ENCODE measurements at places on chromosomes 13 and 19.

DNA sequence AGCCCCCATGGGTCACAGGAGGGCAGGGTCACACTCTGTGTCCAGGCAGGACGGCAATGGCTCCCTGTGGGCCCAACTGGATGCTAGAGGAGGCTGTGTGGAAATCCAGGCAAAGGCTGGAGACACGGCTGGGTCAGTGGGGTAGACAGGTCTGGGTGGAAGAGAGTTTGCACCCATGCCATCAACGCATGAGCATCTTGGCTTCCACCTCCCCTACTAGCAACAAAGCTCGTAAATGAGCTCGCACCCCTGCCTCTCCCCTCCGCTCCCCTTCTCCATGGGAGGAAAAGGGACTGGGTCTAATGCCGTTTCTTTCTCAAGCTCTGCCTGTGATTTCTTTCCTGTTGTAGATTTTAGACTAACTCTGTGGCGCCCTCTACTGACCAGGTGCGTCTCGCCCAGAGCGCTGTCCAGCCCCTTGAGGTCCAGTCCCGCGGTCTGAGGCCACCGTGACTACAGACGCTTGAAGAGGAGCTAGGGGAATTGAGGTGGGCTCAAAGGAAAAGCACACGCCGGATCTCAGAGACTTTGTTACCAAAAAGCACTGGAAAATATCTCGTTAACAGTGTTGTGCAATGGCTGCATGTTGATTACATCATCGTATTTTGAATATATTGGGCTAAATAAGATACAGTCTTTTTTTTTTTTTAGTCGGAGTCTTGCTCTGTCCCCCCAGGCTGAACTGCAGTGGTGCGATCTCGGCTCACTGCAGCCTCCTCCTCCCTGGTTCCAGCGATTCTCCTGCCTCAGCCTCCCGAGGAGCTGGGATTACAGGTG is 50.7 kb upstream of the USP29 start:
- peak; percentile 67 for DNase-seq

DNA sequence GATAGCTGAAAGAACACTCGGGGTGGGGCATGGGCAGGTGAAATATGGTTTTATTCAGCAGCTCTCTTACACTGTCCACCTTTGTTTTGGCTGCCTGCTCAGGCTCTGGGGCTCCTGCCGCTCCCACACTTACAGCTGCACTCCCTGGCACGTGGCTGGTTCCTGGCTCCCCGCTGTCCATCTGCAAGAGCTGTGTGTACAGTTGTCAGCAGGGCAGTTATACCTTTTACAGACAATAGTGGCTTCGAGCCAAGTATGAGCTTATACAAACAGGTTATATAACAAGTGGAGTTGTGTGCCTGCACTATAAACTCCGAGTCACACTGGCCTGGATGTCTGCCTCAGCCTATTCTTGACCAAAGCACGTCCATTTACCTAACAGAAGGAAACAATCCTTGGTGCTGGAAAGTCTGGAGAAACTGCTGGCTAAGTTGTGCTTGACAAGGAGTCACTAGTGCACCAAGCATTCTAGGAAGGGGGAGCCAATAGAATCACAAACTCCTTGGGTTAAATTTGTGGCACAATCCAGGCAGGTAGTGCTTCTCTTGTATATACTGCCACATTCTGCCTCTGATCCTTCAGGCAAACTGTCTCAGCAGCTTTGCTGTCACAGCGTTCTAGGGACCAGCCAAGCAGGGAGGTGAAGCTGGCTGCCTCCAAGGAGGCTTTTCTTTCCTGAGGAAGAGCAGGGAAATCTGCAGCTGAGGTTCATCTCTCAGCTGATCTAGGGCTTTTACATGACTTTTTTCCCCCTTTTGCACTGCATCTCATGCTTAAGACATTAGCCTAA is 68.2 kb downstream of the NHLRC3 start:
- no peak for DNase-seq

GRCh38 chr19:16340092-16340491 is 15.5 kb downstream of the KLF2 start:
- no peak for DNase-seq

GRCh38 chr13:23598369-23598768 is 28.2 kb downstream of the TNFRSF19 start:
- no peak for DNase-seq

GRCh38 chr13:75656425-75656989 is 20.4 kb downstream of the LMO7 start:
- no peak for DNase-seq

DNA sequence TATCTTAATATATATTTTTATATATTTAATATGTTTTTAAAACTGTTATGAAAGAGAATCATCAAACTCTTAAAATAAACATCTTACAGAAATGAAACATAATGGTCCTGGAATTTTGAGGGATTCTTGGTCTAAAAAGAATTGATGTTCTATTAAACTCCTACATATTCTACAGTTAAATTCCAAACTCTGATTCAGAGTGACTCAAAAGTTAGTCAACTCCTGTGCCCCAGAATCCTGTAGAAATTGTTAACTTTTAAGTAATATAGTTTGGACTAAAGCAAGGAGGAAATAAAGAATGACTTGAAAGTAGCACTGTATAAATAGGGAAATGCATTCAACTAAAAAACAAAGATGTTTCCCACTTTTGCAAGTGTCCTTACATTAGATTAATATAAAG is 47.7 kb downstream of the FNDC3A start:
- DNase-seq: no peak

GRCh38 chr13:95707442-95708390 is 30.8 kb downstream of the DNAJC3 start:
- no peak for DNase-seq

Data from left hindlimb (tissue), 1 donor.